ENCODE measurements at places on chromosomes 12 and 14.

- DNase-seq, result no peak
Measured at GRCh38 chr14:88951370-88951769, 126.9 kb downstream of the TTC8 start.

- DNase-seq, result no peak
Measured at GRCh38 chr12:100267603-100268281, 765 bp downstream of the SCYL2 start.

- DNase-seq, result no peak
Measured at GRCh38 chr12:7162691-7163114, 26.8 kb upstream of the PEX5 start.

DNA sequence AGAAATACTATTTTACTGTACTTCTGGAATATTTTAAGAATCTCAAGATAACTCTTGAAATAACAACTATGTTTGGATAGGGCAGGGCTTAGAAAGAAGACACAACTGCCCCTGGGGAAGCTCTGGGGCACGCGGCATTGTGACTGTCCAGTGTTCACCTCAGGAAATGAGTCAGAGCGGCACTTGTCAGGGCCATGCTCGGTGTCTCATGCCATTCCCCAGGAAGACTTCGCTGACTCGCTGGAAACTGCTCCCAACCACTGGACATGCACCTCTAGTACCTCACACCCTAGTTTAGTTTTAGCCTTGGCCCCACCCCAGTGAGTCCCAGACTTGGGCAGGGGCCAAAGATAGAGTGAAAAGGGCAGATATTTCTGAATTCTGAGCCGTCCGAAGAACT is 192.0 kb downstream of the TTC7B start:
- DNase-seq, result peak; percentile 65

DNA sequence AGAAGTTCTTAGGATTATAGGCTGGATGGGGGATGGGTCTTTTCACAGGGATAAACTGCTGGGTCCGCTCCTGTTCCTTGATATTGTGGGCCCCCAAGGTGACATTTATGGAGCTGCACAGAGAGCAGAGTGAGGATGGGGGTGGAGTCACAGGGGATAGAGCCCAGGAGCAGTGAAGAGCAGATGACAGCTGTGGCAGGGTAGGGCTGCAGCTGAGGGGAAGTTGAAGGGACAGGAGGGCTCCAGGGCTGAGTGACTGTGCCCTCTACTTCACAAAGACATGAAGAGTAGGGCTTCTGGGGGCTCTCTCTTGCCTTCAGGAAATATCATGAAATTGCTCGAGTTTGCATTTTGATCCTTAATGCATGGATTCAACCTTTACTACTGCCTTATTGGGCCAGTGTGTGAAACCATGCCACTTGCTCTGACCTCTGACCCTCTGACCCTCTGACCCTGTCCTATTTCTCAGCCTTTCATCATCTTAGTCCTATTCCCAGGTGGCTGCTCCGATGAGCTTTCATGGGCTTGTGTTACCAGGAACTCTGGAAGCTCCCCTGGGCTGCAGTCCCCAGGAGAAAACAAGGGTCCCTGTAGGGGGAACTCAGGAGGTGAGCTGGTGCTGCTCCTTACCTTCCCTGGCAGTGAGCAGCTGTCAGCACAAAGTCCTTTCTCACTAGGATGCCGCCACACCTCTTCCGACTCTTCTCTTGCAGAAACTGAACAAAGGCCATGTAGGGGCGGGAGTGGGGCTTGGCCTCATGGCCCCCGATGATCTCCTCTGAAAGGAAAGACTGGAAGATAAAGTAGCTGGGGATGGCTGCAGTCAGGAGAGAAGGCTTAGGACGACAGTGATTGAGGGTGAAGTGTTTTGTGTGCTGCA is 1.6 kb downstream of the GZMH start:
- no peak for DNase-seq

GRCh38 chr12:40194846-40195245 is 30.0 kb upstream of the LRRK2 start:
- no peak for DNase-seq

All from CD4-positive, alpha-beta T cell treated with Interleukin-15 for 1 hour (primary cell).